CD14-positive monocyte (primary cell): ENCODE measurements at places on chromosomes 13 and 19. TPM values are rescaled to one million over a fixed set of nuclear protein-coding genes. Genes with fewer than 3 reads are reported as not detected.

The ZNF234 gene
- polyA plus RNA-seq, result 0.73 TPM

The WDR87 gene
- not detected for polyA plus RNA-seq

The DHDH gene
- 0.38 TPM for polyA plus RNA-seq

The CLASRP gene
- polyA plus RNA-seq, result 4.1 TPM

The IL17D gene
- polyA plus RNA-seq, result not detected

The PRR22 gene
- not detected for polyA plus RNA-seq

The LILRA1 gene
- polyA plus RNA-seq, result 151 TPM

DNA sequence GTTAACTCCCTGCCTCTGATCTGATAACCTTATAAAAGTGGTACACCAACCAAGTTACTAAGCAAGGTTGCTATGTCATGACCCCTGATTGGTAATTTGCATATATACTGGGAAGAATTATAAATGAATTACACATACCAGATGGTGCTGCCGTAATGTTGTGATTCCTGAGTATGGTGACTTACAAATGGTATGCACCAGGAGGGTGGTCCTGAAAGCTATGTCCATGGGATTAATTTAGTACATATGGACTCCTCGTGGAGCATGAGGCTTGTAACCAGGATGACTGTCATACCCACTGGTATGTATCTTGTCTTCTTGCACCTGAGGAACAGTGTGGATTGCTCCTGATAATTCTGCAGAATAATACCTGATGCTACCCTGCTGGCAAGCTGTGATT, 240.6 kb downstream of the GPC6 start:
- no peaks in the 10 kb centered on the region for H3K27me3 ChIP-seq
- H3K27ac ChIP-seq, result no peak overlapping the region
- no peaks in the 10 kb centered on the region for H3K36me3 ChIP-seq
- H3K4me1 ChIP-seq, result no peaks in the 10 kb centered on the region
- H3K4me3 ChIP-seq, result no peak overlapping the region

DNA sequence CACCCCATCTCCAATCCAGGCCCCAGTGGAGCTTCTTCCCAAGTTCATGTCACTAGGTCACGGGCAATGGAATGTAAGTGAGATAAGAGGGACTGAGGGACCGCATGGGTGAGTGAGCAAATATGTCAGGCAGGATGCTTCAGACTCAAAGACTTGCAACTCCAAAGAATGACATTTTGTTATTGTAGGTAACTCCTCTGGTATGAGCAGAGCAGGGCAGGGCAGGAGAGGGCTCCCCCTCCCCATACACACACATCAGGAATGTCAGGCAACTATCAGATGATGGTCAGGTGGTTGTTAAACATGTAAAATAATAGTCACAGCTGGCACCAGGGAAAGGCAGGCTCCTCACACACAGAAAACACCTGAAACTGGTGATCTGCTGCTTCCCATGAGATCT, 10.6 kb downstream of the ERVV-2 start:
- no peak overlapping the region for H3K27ac ChIP-seq
- no peak for DNase-seq
- H3K4me1 ChIP-seq, result no peaks in the 10 kb centered on the region
- H3K27me3 ChIP-seq, result no peaks in the 10 kb centered on the region

- peak overlapping the region; percentile 100 for H3K27ac ChIP-seq
- peaks cover 91% of the 10 kb centered on the region for H3K4me1 ChIP-seq
- peak overlapping the region; percentile 100 for H3K4me3 ChIP-seq
- H3K36me3 ChIP-seq, result no peaks in the 10 kb centered on the region
- DNase-seq, result peak; percentile 69
Measured at GRCh38 chr19:12783849-12784393, 7.4 kb upstream of the JUNB start.

DNA sequence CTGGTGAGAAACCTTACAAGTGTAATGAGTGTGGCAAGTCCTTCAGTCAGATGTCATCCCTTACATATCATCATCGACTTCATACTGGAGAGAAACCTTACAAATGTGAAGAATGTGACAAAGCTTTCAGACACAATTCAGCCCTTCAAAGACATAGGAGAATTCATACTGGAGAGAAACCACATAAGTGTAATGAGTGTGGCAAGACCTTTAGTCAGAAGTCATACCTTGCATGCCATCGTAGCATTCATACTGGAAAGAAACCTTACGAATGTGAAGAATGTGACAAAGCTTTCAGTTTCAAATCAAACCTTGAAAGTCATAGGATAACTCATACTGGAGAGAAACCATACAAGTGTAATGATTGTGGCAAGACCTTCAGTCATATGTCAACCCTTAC, 13.6 kb upstream of the ZNF765 start:
- no peak overlapping the region for H3K27ac ChIP-seq
- peaks cover 22% of the 10 kb centered on the region for H3K36me3 ChIP-seq
- no peak for DNase-seq
- no peaks in the 10 kb centered on the region for H3K4me1 ChIP-seq

DNA sequence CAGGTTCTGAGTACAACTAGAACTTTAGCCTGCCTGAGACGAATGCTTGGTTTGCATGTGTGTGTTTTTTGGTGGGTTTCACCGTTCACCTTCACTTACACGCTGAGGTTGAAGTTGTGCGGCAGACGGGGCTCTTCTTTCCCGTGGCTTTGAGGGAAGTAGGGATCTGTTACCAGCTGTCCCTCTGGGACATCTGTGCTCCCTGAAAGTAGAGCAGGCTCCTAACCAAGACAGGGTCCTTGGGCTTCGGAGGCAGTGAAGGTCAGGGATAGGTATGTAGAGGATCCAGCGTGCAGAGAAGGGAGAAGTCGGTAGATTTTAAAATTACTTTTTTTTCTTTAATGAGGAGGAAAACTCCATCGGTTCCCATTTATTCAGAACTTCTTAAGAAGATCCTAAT, 48.7 kb downstream of the ZNF536 start:
- no peaks in the 10 kb centered on the region for H3K27me3 ChIP-seq
- no peak overlapping the region for H3K4me3 ChIP-seq
- no peak for DNase-seq

GRCh38 chr13:95381212-95381527, 79.9 kb upstream of the ABCC4 start:
- no peaks in the 10 kb centered on the region for H3K27me3 ChIP-seq
- H3K27ac ChIP-seq, result no peak overlapping the region
- DNase-seq, result no peak
- no peaks in the 10 kb centered on the region for H3K36me3 ChIP-seq

- H3K36me3 ChIP-seq, result no peaks in the 10 kb centered on the region
- H3K4me1 ChIP-seq, result no peaks in the 10 kb centered on the region
- no peak overlapping the region for H3K27ac ChIP-seq
- H3K27me3 ChIP-seq, result no peaks in the 10 kb centered on the region
Measured at GRCh38 chr13:18952225-18953016, 229.2 kb downstream of the TUBA3C start.

GRCh38 chr19:55086730-55087541, 11.3 kb downstream of the EPS8L1 start:
- no peak for DNase-seq
- H3K27ac ChIP-seq, result no peak overlapping the region
- H3K4me3 ChIP-seq, result peak overlapping the region; percentile 61
- peaks cover 66% of the 10 kb centered on the region for H3K27me3 ChIP-seq
- H3K4me1 ChIP-seq, result peaks cover 28% of the 10 kb centered on the region

DNA sequence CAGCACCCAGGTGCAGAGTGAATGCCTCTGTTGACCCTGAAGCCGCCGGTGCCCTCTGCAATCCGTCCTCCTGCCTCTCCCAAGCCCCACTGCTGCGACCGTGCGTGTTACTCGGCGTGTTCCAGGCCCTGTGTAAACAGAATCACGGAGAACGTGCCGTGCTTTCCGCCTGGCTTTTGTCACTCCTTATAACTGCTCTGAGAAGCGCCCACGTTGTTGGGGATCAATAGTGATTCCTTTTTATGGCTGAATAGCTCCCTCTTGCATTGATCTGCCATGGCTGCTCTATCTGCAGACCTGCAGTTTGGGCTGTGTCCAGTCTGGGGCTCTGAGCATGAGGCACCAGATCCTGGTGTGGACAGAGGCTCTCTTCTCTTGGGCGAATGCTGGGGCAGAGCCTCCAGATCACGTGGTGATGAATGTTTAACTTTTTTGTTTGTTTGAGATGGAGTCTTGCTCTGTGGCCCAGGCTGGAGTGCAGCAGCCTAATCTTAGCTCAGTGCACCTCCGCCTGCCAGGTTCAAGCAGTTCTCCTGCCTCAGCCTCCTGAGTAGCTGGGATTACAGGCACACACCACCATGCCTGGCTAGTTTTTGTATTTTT, 15.8 kb downstream of the ADPRHL1 start:
- no peak overlapping the region for H3K4me3 ChIP-seq
- no peaks in the 10 kb centered on the region for H3K36me3 ChIP-seq
- no peak overlapping the region for H3K27ac ChIP-seq
- H3K27me3 ChIP-seq, result no peaks in the 10 kb centered on the region
- H3K4me1 ChIP-seq, result no peaks in the 10 kb centered on the region

DNA sequence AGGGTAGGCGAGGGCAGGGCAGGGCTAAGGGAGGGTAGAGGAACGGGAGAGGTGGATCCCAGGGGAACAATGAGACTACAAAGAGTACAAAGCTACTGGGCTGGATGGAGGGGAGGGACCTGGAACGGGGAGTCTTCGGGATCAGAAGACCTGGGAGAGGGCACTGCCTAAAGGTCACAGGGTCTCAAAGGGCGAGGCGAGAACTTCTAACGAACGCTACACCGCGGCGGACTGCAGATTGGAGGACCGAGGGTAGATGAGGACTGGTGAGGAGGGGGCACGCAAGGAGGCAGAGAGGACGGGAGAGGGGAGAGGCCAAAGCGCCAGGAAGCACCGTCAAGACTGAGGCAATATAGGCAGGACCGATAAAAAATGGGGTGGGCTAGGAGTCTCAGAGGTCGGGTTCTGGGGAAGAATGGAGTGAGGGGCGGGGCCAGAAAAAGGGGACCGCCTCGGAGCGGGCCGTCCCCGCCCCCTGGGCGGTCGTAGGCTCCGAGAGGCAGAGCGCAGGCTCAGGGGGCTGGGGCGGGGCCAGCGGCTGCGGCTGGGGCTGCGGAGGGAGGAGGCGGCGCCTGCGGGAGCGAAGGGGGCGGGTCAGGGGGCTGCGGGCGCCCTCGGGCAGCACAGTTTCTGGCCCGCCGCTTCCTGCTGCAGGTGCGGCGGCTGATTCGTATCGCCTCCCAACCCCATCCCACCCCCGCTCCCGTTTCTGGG, 1.3 kb upstream of the KCNC3 start:
- H3K4me3 ChIP-seq, result peak overlapping the region; percentile 64
- peaks cover 88% of the 10 kb centered on the region for H3K4me1 ChIP-seq
- DNase-seq, result peak; percentile 81
- peaks cover 19% of the 10 kb centered on the region for H3K27me3 ChIP-seq
- H3K27ac ChIP-seq, result peak overlapping the region; percentile 64

- no peaks in the 10 kb centered on the region for H3K36me3 ChIP-seq
- H3K4me1 ChIP-seq, result no peaks in the 10 kb centered on the region
- DNase-seq, result no peak
- no peak overlapping the region for H3K4me3 ChIP-seq
- H3K27me3 ChIP-seq, result no peaks in the 10 kb centered on the region
Measured at GRCh38 chr13:28864544-28864943, 44.4 kb downstream of the MTUS2 start.

DNA sequence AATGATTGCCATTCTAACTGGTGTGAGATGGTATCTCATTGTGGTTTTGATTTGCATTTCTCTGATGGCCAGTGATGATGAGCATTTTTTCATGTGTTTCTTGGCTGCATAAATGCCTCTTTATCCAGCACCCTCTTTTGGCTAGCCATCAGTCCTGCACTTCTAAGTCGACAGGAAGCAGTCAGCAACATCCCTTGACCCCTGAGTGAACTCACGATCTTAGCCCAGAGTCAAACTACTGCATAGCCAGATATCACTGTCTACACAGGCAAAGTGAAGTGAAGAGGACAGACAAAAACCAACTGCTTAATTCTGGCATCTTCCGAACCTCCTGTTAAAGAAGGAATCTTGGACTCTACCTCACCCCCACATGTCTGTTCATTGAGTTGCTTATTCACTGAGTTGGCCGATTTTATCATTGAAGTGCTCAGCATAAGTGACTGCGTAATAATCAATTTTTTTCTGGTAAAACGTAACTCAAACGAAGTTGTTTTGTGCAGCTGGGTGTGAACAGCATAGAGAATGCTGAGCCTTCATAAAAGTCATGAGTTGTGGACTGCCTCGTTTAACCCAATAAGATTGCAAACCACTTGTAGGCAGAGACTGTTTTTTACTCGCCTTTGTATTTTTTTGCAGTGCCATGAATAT, 304.2 kb downstream of the COG6 start:
- H3K4me1 ChIP-seq, result no peaks in the 10 kb centered on the region
- no peak for DNase-seq
- H3K4me3 ChIP-seq, result no peak overlapping the region
- no peak overlapping the region for H3K27ac ChIP-seq
- H3K36me3 ChIP-seq, result no peaks in the 10 kb centered on the region

DNA sequence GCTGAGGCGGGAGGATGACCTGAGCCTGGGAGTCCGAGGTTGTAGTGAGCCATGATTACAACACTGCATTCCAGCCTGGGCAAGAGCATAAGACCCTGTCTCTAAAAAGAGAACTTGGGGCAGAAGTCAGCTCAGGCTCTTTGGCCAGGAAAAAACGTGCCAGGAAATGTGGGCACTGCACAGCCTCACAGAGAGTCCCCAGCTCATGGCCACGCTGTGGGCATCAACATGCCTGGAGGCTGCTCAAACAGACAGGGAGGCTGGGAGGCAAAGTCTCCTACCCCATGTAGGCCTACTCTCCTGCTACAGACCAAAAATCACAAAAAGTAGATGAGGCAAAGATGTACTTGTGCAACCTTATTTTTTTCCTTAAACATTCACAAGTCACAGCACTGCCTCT, 49.4 kb downstream of the PEPD start:
- no peak overlapping the region for H3K27ac ChIP-seq
- H3K4me1 ChIP-seq, result no peaks in the 10 kb centered on the region
- H3K36me3 ChIP-seq, result peaks cover 4% of the 10 kb centered on the region
- no peak overlapping the region for H3K4me3 ChIP-seq

GRCh38 chr19:50333737-50334617, 4.8 kb upstream of the KCNC3 start:
- peak overlapping the region; percentile 29 for H3K4me3 ChIP-seq
- peak overlapping the region; percentile 64 for H3K27ac ChIP-seq
- peaks cover 39% of the 10 kb centered on the region for H3K36me3 ChIP-seq

DNA sequence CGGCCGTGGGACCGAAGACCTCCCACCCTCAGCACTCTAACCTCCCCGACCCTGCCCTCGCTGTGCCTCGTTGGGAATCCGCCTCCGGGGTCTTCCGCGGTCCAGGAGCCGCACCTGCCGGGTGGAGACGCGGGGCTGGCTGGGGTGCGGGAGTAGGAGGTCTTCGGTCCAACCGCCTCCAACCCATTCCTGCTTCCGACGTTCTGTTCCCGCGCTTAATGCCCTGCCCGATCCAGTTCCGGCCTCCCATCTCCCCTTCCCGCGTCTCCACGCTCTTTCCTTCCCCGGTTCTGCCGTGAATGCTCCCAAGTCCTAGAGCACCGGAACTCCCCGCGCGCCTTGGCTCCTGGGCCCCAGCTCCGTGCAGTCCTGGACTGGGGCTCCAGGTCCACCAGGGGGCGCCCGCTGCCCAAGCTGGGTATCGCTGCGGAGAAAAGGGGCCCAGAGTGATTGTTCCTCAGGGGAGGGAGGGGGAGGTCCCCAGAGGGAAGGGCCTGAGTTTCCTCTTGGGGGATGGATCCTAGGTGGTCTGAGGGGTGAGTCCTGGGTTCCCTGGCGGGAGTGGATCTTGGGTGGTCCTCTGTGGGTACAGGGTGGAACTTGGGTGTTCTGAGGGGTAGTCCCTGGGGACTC, 14.1 kb upstream of the TNFSF9 start:
- H3K27me3 ChIP-seq, result no peaks in the 10 kb centered on the region
- peak overlapping the region; percentile 38 for H3K27ac ChIP-seq
- H3K4me3 ChIP-seq, result peak overlapping the region; percentile 74
- no peaks in the 10 kb centered on the region for H3K36me3 ChIP-seq

GRCh38 chr13:75151081-75151643, 330.8 kb downstream of the TBC1D4 start:
- H3K4me1 ChIP-seq, result peaks cover 4% of the 10 kb centered on the region
- no peak for DNase-seq
- no peaks in the 10 kb centered on the region for H3K36me3 ChIP-seq
- H3K27ac ChIP-seq, result no peak overlapping the region
- no peak overlapping the region for H3K4me3 ChIP-seq
